DMS79 treated with DMSO at 0.1 percent for 48 hours (cell line): ENCODE measurements at places on chromosomes 1 and 21.

- no peak for DNase-seq
Observed at GRCh38 chr1:55670331-55671082, 455.3 kb upstream of the USP24 start.

- no peak for DNase-seq
Observed at GRCh38 chr1:25844536-25845337, 14.5 kb downstream of the AUNIP start.

DNA sequence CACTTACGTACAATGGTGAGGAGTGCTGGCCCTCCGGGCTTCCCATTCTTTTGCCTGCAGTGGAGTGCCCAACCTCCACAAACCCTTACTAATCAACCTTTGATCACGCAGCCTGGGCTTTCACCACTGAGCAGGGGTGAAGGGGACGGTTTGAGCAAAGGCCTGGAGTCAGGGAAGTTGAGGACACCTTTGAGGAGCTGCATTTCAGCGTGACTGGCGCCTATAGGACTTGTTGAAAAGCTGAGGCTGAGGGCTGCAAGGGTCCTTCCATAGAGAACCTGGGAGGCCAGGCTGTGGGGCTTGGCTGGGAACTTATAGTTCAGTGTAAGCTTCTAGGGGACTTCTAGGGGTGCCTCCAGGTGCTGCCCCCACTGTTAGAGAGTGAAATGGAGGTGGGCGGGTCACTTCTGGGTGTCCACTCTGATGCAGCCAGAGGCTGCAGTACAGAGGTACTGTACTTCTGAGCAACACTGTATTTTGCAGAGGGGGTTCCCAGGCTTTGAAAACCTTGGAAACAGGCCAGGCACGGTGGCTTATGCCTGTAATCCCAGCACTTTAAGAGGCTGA lies 9.8 kb downstream of the SYTL1 start:
- DNase-seq, result no peak

DNA sequence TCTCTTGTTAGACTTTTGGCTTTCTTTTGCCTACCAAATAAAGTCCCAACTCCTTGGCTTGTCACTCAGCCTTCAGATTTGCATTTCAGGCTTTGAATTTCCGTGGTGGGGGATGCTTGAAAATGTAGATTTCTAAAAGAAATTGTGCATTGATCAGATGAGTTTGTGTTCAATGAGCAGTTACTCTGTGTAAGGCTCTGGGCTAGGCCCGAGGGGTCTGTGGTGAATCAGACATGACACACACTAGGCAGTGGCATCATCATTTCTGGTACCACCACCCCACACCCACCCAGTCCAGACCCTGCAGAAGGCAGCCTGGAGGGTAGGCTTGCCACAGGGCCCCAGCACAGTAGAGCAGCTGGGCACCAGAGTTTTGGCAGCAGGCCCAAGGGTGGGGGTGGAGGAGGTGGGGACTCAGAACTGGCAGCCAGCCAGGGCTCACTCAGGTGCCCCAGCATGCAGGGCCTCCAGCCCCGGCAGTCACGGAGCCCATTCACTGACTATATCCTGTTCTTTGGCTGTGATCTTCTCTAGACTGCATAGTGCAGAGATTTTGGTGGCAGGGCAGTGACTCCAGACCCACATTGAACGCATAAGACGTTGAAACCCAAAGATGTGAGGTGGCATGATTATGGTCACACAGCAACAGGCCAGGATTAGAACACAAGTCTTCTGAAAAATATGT lies 97.2 kb upstream of the ARTN start:
- peak; percentile 97 for DNase-seq

DNA sequence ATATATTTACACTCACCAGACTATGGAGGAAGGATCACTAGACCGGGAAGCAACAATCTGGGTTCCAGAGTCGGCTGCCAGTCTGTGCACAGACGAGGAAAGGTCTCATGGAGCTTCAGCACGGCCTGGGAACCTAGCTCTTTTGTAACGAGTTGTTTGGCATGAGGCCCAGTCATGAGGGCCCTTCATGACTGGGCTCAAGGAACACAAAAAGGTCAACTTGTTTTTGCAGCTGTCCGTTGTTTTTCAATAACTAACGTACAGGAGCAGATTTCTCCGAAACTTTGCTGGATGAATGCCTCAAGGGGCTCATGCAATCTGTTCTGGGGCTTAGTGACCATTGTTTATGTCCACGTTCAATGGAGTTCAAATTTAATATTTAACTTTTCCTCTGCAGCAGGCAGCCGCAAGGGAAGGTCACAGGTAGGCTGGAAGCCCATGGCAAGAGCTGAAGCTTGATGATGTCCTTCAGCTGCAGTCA lies 5.9 kb upstream of the STUM start:
- peak; percentile 94 for DNase-seq
